ENCODE measurements at places on chromosomes 6 and 20. TPM values are rescaled to one million over a fixed set of nuclear protein-coding genes. Genes with fewer than 3 reads are reported as not detected.

- no peak for DNase-seq
These were observed 227.5 kb downstream of the ATXN1 start for GRCh38 chr6:16533721-16534136.

CYP21A2 gene
- polyA plus RNA-seq = 0.87 TPM

DNA sequence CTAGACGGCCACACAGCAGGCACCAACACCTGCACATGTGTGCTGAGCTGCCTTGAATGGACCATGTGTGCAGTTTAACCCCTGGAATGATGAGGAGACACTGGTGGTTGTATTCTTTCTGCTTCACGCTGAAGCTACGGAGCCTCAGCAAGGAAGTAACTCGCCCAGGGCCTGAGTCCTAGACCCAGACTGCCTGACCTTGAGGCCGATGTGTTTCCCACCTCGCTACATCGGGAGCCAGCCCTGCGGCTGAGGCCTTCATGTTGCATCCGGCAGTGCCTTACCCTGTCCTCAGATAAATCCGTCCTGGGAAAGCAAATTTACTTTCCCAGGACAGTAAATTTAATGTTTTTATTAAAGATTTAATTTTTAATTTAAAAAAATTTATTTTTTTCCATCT, 110.0 kb upstream of the MTHFD1L start:
- no peak for DNase-seq

DNA sequence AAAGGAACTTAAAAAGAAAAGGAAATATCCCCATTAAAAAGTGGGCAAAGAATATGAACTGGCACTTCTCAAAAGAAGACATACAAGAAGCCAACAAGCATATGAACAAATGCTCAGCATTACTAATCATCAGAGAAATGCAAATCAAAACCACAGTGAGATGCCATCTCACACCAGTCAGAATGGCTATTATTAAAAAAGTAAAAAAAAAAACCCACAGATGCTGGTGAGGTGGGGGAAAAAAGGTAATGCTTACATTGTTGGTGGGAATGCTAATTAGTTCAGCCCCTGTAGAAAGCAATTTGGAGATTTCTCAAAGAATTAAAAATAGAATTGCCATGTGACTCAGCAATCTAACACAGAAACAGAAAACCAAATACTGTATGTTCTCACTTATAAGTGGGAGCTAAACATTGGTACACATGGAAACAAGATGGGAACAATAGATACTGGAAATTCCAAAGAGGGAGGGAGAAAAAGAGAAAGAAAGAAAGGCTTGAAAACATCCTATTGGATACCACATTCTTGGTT, 437.1 kb downstream of the GRIK2 start:
- DNase-seq = no peak

DNA sequence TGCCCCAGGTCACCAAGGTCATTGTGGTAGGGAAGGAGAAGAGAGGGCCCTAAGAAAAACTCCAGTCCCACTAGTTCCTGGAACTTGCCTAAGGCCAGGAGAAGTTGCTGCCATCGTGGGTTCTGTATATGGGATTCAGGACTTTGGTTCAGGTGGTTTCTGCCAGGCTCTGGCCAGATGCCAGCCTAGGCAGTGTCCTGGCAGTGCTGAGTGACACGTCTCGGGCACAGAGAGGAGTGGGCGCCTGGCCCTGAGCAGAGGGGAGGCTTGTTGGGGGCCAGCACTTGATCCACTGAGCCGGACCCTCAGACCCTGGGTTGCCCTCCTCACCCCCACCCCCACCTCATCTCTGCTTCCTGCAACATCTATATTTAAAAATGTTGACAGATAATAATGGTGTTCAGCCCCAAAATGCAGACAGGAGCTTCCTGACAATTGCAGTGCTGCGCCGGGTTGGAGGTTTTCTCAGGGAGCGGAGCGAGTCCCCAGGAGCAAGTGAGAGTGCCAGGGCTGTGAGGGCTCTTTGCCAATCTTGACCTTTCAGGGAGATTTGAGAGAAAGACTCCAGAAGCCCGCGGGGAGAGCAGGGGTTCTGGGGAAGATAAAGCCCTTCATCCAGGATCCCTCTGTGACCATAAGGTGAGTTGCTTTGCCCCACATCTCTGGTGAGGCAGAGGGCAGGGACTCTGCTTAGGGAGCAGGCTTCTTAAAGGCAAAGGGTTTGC, 71.9 kb downstream of the PHACTR3 start:
- no peak for DNase-seq
